ENCODE measurements at places on chromosomes 1 and 21.

DNA sequence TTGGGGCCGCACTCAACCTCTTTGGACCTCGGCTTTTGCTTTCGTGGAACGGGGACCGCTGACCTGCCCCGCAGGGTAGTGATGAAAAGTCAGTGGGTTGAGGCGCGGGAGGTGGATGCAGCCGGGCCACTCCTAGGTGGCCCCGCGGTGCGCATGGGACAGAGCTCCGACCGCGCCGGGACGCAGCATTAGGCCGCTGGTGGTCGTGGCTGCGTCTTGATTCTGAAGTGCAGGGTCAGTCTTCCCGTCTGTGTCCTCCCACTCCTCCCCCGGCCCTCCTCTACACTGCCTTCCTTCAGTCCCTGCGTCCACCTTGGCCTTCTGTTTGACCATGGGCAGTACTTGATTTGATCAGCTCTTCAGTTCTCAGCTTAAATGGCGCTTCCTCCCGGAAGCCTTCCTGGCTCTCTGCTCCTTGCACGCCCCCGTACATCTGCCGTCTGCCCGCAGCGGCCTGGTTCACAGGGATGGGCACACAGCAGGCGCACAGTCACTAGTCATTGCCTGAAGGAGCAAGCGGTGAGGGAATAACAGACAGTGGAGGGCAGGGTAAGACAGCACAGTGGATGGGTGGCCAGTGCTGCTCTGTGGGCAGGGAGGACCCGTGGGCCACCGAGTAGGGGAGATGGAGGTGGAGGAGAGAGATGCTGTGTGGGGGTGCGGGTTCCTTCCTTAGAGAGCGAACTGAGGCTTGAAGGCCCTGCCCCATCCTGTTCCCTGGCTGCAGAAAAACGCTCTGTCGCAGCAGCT, 633 bp downstream of the THEMIS2 start:
- DNase-seq: no peak

DNA sequence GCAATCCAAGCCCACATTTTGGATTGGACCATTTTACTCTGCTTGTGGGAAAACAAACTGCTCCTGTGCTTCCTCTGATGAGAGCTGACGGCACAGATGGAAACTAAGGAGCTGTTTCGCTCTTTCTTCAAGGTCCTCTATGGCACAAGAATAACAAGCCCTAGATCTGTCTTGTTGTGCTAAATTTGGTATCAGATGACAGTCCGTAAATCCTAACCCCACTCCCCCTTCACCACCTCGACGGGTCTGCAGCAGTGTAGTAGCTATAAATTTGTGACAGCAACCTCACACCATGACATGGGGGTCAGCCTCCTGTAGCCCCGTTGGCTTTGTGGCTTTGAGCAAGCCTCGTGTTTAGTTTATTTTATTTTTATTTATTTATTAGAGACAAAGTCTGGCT, 85.9 kb downstream of the ADSS2 start:
- DNase-seq: no peak

DNA sequence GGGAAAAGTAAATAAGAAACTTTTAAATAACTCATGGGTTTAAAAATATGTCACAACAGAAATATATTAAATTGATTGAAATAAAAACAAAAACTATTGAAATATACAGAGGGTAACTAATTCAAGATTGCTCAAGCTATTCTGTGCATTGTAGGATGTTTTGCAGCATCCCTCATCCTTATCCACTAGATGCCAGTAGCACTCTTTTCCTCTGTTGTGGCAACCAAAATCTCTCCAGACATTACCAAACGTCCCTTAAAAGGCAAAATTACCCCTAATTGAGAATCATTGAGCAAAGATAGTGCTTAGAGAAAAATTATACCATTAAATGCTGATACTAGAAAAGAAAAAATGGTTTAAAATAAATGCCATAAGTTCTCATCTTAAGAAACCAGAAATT, 682.6 kb downstream of the RWDD3 start:
- DNase-seq: no peak

GRCh38 chr1:164602480-164603093, 43.6 kb downstream of the PBX1 start:
- no peak for DNase-seq

GRCh38 chr21:44548922-44549321, 2.4 kb downstream of the KRTAP10-2 start:
- DNase-seq: no peak

DNA sequence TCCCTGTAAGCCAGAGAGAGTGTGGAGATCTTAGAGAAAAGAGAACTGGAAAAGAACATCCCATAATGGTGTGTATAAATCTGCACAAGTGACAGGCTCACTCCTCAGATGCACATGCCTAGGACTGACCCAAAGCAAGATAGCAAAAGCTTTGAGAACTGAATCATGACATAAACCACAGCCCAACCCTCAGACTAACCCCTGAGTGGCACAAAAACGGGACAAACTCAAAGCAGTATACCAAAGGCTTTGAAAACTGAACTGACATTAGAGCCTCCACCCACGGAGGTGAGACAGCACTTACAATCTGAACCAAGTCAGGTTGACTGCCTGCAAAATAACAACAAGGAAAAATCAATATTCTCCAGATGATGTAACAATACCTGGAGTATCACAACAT, 70.8 kb downstream of the TIAM1 start:
- no peak for DNase-seq

All from occipital lobe (tissue), 3 donors.